ENCODE measurements at places on chromosomes 11 and 22.

DNA sequence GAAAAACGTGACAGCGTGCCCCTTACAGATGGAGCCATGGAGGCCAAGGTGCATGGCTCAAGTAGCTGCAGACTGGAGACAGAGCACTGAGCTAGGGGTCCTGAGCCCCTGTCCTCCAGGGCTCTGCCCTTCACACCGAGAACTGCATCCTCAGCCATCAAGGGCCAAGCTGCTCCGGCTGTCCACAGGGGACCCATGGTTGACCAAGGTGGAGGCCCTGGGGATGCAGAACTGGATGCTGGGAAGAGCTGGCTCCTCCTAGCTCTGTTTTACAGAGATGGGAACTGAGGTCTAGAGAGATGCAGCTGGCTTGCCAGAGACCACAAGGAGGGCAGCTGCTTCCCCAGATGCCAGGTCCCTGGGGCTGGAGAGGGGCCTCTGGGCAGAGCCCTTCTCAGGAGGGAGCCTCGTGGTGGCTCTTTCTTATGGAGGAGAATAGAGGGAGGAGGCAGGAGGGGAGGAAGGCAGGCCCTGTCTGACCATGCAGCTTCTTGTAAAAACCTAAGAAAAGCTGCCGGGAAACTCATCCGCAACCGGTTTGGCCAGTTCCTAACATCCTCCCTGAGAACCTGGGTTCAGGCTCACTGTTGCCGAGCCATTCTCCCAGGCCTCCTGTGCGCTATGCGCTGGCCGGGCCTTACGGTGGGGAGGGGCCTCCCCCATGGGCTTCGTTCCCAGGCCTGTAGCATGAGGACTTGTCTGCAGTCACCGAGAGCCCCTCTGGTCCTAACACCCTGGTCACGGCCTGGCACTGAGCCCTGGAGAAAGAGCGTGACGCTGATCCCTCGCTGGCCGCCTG lies 80.6 kb downstream of the WNT7B start:
- no peak for DNase-seq

- DNase-seq = peak; percentile 29
Observed at GRCh38 chr11:59216641-59217564, 4.2 kb upstream of the MPEG1 start.

DNA sequence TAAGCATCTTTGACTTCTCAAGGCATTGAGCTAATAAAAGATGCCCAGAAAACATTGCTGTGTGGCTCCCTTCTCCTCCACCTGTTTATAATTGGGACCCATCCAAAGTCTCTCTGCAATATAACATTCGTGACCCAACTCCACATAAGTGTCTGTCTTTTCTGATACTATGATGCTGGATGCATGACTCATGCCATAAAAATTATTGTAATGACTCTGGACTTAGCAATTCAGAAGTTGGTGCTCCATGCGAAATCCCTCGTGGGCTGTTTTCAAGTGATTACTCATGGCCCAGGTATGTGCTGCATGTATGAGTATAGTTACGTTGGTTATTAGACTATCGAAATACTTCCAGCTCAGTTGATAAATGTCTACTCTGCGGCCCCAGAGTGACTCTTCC lies 11.7 kb downstream of the FJX1 start:
- peak; percentile 99 for DNase-seq

- DNase-seq = peak; percentile 60
Observed at GRCh38 chr11:2149864-2150847, 10.9 kb downstream of the INS start.

- peak; percentile 89 for DNase-seq
Observed at GRCh38 chr11:122100756-122101080, 15.3 kb downstream of the BLID start.

GRCh38 chr22:50403701-50404101 lies 60.6 kb downstream of the PPP6R2 start:
- no peak for DNase-seq

DNA sequence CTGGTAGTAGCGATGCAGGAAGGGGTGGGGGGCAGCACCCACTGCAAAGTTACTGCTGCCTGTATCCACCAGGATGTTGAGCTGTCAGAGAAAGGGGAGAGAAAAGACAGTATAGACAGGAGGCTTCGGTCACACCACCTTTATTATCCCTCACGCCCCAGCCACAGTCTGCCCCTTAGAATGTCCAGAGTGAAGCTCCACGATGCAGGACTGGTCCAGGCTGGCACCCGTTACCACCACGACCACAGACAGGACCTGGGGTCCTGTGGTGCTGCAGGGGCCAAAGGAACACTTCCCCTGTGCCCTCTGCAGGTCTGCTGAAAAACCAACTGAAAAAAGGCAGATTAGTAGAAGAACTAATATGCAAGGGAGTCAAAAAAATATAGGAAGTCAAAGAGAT lies 5.7 kb downstream of the BACE1-AS start:
- no peak for DNase-seq

- DNase-seq = no peak
Observed at GRCh38 chr11:128285321-128285720, 302.0 kb downstream of the ETS1 start.

DNA sequence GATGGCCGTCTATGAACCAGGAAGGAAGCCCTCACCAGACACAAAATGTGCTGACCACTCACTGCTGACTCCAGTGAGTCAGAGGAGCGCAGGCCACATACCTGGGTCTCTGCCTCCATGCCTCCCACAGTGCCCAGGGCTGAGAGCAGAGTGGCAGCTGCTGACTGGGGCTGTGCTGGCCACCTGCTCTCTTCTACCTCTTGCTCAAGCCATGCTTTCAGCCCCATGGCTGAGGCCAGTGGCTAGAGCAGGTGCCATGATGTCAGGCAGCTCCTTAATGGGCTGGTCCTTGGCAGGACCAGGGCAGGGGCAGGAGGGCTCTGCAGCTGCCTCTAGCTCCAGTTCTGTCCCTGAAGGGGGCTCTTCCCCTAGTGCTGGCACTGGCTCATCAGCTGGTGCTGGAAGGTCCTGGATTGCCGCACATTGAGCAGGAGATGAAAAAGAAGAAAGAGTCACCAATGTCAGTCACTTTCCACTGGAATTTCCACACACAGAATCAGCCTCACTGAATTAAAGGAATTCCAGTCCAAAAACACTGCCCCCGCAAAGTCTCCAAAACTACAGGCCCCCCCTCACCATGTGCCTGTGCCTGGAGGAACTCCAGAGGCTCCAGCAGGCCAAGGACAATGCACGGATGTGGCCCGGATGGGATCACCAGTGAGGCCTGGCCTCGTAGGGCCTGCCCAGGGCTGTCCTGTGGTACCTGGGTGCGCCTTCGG lies 86.4 kb downstream of the GGTLC2 start:
- DNase-seq = no peak

- DNase-seq = no peak
Observed at GRCh38 chr11:63931045-63931444, 7.8 kb upstream of the NAA40 start.

GRCh38 chr11:3775736-3776406 lies 21.5 kb downstream of the NUP98 start:
- DNase-seq = peak; percentile 39
